ENCODE measurements at places on chromosomes 11 and 22.

DNA sequence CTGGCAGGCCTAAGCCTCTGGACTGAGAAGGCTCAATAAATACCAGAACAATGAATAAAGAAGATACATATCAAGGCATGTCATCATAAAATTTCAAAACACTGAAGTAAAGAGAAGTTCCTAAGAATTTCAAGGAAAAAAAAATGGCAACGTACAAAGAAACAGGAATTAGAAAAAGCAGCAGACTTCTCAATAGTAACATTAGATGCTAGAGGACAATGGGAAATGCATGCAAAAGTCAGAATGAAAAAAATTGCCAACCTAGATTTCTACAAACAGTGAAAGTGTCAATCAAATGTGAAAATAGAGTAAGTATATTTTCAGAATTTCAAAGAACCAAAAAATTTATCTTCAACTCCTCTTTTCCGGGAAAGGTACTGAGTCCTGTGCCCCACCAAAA is 125.0 kb downstream of the KCNC1 start:
- DNase-seq = no peak

DNA sequence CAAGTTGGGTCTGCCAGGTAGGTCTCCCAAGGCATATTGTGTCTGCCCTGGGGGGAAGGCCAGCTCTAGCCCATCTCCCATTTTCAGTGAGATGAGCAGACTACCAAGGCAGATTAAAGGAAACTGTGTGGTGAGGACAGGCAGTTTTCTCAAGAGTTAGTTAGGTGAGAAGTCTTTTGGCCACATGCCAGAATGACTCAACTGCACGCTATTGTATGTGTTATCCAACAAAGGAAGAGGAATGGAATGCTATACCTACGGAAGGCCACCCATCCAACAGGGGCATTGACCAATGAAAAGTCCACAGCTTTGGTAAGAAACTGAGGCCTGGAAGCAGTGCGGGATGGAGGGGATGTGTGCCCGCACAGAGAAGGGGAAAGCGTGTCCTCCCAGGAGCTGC is 941.7 kb downstream of the NTM start:
- DNase-seq = no peak

- no peak for DNase-seq
Measured at GRCh38 chr11:73141031-73141308, 1.1 kb downstream of the FCHSD2 start.

DNA sequence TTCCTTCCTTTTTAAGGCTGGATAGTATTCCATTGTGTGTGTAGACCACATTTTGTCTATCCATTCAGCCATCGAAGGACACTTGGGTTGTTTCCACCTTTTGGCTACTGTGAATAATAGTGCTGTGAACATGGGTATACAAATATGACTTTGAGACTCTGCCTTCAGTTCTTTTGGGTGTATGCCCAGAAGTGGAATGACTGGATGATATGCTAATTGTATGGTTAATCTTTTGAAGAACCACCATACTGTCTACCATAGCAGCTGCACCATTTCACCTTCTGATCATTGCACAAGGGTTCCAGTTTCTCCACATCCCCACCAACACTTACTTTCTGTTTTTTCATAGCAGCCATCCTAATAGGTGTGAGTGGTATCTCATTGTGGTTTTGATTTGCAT is 30.3 kb downstream of the SGSM1 start:
- no peak for DNase-seq

DNA sequence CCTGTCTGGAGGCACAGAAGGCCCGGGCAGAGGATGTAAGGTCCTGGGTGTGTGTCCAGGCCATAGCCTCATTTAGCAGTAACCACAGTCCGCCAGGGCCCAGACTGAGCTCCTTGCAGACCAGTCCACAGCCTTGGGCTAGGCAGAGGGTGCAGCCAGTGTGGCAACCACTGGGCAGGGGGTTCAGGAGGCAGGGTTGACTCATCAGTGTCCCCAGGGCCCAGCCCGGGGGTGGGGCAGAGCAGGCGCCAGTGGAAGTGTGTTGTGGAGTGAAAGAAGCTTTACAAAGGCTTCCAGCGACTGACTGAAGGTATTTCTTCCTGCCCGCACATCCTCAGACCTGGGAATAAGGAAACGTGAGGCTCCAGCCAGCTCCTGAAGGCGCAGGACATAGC is 27.7 kb upstream of the WNT11 start:
- DNase-seq = no peak

GRCh38 chr22:40334060-40334459 is 12.2 kb upstream of the ADSL start:
- DNase-seq = no peak

DNA sequence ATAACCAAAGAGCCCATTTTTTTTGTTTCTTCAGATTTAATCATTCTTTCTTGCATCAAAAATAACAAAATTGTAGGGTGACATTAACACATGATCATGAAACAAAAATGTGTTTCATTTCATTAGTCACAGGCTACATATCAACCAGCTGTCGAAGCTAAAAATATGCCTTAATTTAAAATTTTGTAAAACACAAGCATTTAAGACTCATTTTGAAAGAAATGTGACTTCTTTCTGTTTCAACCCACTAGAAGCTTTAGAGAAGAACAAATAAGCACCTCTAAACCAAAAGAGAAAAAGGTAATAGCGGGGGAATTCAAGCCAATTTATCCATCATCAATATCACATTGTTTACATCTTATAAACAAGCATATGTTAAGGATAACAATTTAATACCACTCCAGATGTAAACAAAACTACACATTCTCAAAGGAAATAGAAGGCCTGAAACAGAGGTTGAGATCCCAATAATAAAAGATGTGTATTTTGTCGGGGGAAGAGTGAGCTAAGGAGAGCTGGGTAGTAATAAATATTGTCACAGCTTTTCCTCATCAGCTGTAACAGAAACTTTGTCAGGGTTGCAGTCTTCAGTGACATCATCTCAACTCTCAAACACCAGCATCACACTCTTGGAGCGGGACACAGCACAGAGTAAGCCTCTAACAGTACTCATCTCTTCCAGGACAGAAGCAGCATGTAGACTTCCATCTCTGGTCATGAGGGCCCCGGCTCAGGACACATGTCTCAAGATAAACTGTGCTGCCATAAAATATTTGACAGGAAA is 42.0 kb downstream of the ALG9 start:
- DNase-seq = no peak

GRCh38 chr11:9462172-9462799 is 1.5 kb downstream of the ZNF143 start:
- no peak for DNase-seq

- no peak for DNase-seq
Measured at GRCh38 chr11:91104237-91104636, 881.4 kb upstream of the CHORDC1 start.

DNA sequence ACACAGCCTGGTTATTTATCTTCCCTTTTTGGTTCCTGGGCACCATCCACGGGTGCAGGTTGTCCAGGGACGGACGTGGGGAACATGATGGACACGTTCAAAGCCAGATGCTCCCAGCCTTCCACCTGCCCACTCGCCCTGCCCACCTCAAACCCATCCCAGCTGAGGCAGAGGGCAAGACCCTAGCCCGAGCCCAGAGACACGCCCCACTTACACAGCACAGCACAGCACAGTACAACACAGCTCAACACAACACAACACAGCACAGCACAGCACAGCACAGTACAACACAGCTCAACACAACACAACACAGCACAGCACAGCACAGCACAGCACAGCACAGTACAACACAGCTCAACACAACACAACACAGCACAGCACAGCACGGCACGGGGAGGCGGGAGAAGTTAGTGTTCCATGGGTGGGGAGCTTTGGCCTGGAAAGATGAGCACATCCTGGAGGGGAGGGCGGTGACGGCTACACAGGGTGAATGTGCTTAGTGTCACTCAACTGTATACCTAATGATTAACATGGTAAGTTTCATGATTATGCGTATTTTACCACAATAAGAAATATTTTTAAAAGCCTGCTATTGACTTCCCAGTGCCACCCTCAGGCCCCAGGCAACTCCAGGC is 1507.5 kb downstream of the BRD1 start:
- DNase-seq = no peak

DNA sequence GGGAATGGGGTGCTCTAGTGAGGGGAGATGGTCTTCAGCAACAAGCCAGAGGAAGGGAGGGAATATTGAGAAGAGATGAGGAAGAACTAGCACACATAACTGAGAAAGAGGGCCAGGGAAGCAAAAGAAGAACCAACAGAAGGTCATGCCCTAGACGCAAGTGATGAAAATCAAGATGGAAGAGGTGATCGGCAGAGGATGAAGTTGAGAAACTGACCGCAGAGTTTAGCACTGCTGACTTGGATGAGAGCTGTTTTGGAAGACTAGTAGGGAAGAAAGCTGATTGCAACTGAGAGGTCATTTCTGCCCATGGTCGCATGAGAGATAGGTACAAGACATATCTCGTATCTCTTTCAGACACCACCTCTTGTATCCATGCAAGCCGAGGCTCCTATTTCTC is 2.9 kb downstream of the SPINDOC start:
- no peak for DNase-seq

DNA sequence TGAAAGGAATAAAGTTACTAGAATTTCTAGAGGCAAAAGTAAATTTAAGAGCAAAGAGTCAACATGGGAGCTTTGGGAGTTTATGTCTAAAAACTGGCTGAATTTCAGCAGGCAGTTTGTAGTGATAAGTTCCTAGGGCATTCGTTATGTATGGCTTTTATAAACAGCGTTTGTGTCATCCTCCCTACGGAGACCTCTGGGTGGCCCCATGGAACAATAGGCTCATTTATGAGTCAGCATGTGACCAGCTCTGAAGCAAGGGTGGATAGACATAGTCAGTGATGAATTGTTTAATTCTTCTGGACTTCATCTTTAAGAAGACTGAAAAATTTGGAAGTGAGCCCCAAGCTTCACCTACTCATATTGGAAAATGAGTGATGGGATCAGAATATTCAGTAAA is 37.1 kb downstream of the SVIP start:
- peak; percentile 14 for DNase-seq

GRCh38 chr11:134691295-134691873 is 279.3 kb upstream of the B3GAT1 start:
- DNase-seq = no peak

DNA sequence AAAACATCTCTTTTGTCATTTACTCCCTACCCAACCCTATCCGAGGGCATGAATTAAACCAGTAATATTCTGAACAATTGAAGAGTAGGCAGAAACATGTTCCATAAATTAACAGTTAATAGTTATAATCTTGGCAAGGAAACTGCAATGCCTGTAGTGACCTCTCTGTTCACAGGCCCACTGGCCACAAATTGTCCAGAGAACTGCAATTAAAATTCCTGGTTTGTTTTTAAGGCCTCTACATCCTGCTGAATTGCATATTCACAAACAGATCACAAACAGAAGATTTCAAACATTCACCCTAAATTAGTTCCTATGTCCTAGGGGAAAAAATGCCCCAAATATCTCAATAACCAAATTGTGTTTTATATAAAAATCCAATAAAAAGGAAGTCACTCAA is 143.2 kb upstream of the TRPC6 start:
- no peak for DNase-seq

DNA sequence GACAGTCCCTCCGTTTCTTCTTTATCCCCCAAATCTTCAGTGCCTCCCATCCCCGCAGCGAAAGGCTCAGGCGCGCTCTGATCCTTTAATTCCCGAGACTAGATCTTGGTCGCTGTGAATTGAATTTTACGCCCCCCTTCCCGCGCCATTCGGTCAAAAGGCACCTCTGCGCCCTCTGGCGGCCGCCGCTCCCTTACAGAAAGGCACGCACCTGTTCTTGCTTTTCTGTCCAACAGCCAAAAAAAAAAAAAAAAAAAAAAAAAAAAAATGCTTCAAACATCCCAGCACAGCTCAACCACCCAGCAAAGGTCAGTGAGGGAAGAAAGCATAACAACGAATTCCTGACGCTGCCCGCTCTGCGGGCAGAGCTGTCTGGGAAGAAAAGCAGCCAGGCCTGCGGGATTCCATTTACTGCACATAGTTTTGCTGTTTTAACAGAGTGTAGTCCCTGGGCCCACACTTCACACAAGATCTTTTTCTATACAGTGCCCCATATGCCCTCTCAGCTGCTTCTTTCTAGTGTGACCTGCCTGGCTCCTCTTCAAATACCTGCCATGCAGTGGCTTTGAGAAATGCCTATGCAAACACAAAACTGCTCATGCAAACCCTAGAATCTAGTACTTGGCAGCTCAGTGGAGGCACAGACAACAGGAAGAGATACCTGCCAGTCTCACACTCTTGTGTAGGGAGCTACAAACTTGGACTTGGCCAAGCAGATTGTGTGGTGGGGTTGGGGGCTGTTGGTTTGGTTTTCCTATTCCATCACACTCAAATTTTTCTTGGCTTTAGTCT is 1.3 kb upstream of the ESAM start:
- DNase-seq = peak; percentile 80

- DNase-seq = no peak
Measured at GRCh38 chr22:36918586-36919284, 5.3 kb downstream of the CSF2RB start.

DNA sequence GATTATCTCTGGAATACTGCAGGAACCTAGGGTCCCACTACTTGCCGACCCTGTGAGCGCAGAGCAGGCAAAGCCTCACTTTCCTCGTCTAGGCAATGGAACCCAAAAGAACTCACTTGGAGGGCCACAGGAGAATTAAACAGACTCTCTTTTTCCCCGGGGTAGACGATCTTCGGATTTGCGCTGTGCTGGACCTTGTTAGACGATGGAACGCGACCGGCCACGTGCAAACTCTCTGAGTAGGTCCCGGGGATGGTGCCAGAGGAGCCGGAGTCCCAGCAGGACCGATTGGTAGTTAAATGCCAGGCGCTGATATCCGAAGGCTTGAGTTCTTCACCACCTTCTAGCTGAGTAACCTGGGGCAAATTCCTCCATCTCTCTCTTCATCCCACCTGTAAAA is 1.0 kb upstream of the SLC1A2 start:
- no peak for DNase-seq

DNA sequence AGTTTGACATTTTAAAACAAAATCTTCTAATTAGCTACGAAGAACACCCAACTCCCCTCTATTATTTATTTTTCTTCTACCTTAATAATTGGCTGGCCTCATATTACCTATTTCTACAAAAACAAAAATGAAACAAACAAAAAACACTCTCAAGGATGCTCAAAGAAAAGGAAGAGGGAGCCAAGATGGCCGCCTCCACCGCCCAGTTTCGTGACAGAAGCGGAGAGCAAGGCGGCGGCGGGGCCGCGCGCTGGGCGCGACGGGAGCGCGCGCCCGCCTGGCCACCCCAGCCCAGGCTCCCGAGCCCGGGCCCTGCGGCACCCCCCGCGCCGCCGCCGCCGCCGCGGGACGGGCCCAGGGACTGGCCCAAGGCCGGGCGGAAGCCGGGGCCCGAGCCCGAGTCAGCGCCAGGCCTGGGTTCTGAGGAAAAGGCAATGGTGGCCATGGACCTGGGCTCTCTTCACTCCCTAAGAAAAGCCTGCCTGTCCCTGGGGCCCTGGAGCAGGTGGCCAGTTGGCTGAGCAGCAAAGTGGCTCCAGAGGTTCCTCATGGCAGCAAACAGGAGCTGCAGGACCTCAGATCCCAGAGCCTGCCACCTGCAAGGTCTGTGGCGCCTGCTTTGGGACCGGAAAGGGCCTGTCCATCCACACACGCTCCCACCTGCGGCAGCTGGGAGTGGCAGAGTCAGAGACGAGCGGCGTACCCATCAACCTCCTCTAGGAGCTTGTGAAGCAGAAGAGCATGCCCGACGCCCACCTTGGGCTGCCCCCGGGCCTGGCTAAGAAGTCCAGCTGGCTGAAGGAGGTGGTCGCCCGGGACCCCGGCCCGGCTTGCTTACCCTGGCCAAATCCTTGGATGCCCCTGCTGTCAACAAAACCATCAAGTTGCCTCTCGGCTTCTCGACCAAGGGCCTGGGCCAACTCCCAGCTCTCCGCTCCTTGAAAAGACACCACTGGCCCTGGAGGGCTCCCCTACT is 543.2 kb upstream of the CCDC179 start:
- no peak for DNase-seq

- no peak for DNase-seq
Measured at GRCh38 chr11:82869657-82870056, 30.6 kb downstream of the PRCP start.
